CD4-positive, alpha-beta memory T cell (primary cell): ENCODE measurements at places on chromosomes 2 and 18. TPM values are rescaled to one million over a fixed set of nuclear protein-coding genes. Genes with fewer than 3 reads are reported as not detected.

Gene CTNNA2
- total RNA-seq: not detected

Gene TACR1
- total RNA-seq: not detected

Gene TWIST2
- not detected for total RNA-seq

Gene PROC
- not detected for total RNA-seq

Gene EVX2
- not detected for total RNA-seq

Gene TDRD15
- total RNA-seq: 0.06 TPM

Gene STK36
- total RNA-seq: 27.3 TPM

Gene OBSL1
- 0.09 TPM for total RNA-seq

Gene RGPD5
- 71.8 TPM for total RNA-seq

Gene MAP3K2
- 87.2 TPM for total RNA-seq
